ENCODE measurements at places on chromosomes 6 and 20. TPM values are rescaled to one million over a fixed set of nuclear protein-coding genes. Genes with fewer than 3 reads are reported as not detected.

CBFA2T2 gene
- total RNA-seq, result 25.4 TPM

- no peaks in the 10 kb centered on the region for H3K27me3 ChIP-seq
- H3K4me1 ChIP-seq, result peaks cover 9% of the 10 kb centered on the region
- no peak overlapping the region for H3K27ac ChIP-seq
- no peaks in the 10 kb centered on the region for H3K36me3 ChIP-seq
- no peak for DNase-seq
Observed at GRCh38 chr6:113696960-113697359, 160.2 kb upstream of the MARCKS start.

- DNase-seq, result no peak
- H3K27me3 ChIP-seq, result no peaks in the 10 kb centered on the region
- H3K4me1 ChIP-seq, result no peaks in the 10 kb centered on the region
- H3K4me3 ChIP-seq, result no peak overlapping the region
Observed at GRCh38 chr20:8790442-8791074, 278.3 kb upstream of the PLCB4 start.

GRCh38 chr6:134199848-134200606 is 117.9 kb downstream of the SGK1 start:
- H3K36me3 ChIP-seq, result no peaks in the 10 kb centered on the region
- no peak overlapping the region for H3K4me3 ChIP-seq
- H3K4me1 ChIP-seq, result peaks cover 4% of the 10 kb centered on the region
- no peak for DNase-seq

GRCh38 chr6:82144007-82144851 is 103.3 kb downstream of the IBTK start:
- no peak overlapping the region for H3K4me3 ChIP-seq
- DNase-seq, result no peak
- H3K27ac ChIP-seq, result no peak overlapping the region
- no peaks in the 10 kb centered on the region for H3K36me3 ChIP-seq

DNA sequence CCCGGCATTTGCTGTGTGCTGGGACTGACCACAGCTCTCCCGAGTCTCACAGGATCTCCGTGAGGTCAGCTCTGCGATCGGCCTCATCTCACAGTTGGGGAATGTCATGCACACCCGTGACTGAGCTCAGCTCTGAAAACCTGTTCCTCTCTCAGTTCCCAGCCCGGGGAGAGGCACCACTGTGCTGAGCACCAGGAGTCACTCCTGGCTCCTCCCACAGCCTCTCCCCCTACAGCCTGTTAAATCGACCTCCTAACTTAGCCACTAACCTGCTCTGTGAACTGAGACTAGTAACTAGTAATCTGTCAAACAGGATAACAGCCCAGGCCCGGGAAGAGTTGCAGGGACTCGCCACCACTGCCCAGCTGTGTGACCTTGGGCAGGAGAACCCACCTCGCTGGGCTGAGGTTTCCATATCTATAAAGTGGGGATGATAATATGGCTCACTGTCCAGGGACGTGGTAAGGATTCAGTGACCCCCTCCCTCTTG is 20.1 kb upstream of the NOL4L start:
- H3K36me3 ChIP-seq, result no peaks in the 10 kb centered on the region
- H3K4me1 ChIP-seq, result peaks cover 24% of the 10 kb centered on the region
- no peaks in the 10 kb centered on the region for H3K27me3 ChIP-seq
- no peak for DNase-seq
- no peak overlapping the region for H3K27ac ChIP-seq

- H3K36me3 ChIP-seq, result no peaks in the 10 kb centered on the region
- DNase-seq, result no peak
- H3K4me1 ChIP-seq, result no peaks in the 10 kb centered on the region
- H3K27ac ChIP-seq, result peak overlapping the region; percentile 81
- no peaks in the 10 kb centered on the region for H3K27me3 ChIP-seq
- H3K4me3 ChIP-seq, result no peak overlapping the region
Observed at GRCh38 chr6:150451807-150452427, 83.1 kb downstream of the IYD start.

CLIC1 gene
- total RNA-seq, result 384 TPM

- DNase-seq, result no peak
- no peak overlapping the region for H3K27ac ChIP-seq
- H3K4me1 ChIP-seq, result no peaks in the 10 kb centered on the region
Observed at GRCh38 chr6:75855052-75855451, 106.0 kb downstream of the MYO6 start.

RRAGD gene
- 23.1 TPM for total RNA-seq

DNA sequence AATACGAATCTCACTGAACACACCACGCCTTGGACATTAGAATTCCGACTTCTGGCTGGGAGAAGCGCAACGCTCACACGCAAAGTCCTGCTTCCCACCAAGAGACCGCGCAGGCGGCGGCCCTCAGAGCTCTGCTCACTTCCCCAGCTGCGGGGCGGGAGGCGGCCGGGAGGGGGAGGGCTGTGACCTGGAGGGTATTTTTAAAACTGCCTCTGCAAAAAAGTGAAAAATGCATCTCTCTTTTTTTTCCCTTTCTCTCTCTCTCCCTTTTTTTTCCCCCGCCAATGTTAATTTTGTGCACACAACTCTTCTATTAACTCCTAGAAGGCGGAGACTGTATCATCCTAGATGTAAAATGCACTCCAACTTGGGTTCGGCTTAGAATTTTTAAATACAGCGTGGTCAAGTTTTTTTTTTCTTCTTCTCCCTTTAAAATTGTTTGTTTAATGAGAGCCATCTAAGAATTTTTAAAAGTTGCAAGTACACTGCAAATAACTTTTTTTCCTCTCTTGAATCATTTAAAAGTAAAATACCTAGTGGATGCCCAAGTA is 66.4 kb downstream of the STX11 start:
- peaks cover 16% of the 10 kb centered on the region for H3K4me1 ChIP-seq
- H3K4me3 ChIP-seq, result peak overlapping the region; percentile 73
- peak overlapping the region; percentile 97 for H3K27ac ChIP-seq
- H3K27me3 ChIP-seq, result no peaks in the 10 kb centered on the region

MSH5 gene
- total RNA-seq, result 25.4 TPM

CRISP3 gene
- 1.0 TPM for total RNA-seq

DNA sequence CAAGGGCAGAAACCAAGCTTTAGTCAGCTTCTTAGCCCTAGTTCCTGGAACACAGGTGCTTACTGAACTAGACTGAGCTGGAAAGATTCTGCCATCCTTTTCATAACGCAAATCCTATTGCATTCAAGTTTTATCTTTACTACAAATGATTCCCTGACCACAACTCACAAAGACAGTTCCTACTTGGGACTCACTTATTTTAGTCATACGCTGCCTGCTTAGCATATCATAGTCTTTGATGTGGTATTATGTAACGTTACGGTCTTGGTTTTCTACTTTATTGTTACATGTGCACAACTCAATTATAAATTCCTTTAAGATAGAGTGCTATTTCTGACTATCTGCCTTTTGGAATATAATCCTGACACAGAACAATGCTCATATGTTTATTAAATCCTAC is 59.1 kb downstream of the BLOC1S5 start:
- no peak overlapping the region for H3K27ac ChIP-seq
- no peak for DNase-seq
- H3K27me3 ChIP-seq, result no peaks in the 10 kb centered on the region
- H3K4me1 ChIP-seq, result no peaks in the 10 kb centered on the region
- H3K4me3 ChIP-seq, result no peak overlapping the region

PI16 gene
- 1.6 TPM for total RNA-seq

DNA sequence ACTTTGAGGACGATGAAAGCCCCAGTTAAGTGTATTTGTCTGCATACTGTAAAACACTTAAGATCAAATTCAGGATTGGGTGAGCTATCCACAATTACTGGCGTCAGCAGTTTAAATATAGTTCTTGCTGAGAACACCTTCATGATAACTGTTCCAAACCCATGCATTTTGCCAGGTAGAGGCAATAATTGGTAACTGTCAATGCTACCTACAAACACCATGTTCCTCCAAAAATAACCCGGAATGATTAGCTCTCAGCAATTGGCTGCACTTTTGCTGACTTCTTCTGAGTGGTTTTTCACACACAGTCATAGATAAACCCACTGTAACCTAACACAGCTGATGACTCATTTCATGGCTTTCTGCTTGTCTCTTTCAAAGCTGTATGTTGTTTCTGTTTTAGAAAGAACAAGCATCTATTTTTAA is 1358.6 kb upstream of the GJE1 start:
- H3K27me3 ChIP-seq, result no peaks in the 10 kb centered on the region
- H3K27ac ChIP-seq, result no peak overlapping the region
- H3K4me3 ChIP-seq, result no peak overlapping the region
- DNase-seq, result no peak

DNA sequence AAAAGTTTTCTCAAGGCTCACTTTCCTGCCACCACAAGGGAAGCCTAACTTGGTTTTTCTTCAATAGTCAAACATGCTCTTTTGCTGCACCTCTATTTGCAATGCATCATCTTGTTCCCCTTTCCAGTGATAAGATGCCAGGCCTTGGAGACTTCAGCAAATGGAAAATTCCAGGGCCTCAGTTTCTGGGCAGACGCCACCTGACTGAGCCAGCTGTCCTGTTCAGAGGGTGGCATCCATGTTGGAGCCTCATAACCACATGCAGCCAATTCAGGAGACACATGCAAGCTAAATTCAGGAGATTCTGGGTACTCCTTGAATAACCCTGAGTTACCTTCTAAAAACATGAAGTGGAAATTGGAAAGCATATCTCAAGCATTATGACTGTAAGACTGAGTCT is 285.6 kb upstream of the RNF24 start:
- no peak for DNase-seq
- no peak overlapping the region for H3K4me3 ChIP-seq
- no peak overlapping the region for H3K27ac ChIP-seq
- H3K4me1 ChIP-seq, result no peaks in the 10 kb centered on the region

CLPSL2 gene
- total RNA-seq, result not detected

- DNase-seq, result no peak
- no peak overlapping the region for H3K4me3 ChIP-seq
- H3K36me3 ChIP-seq, result no peaks in the 10 kb centered on the region
- H3K27ac ChIP-seq, result no peak overlapping the region
- no peaks in the 10 kb centered on the region for H3K4me1 ChIP-seq
Observed at GRCh38 chr20:22577515-22578220, 6.7 kb downstream of the FOXA2 start.

DNA sequence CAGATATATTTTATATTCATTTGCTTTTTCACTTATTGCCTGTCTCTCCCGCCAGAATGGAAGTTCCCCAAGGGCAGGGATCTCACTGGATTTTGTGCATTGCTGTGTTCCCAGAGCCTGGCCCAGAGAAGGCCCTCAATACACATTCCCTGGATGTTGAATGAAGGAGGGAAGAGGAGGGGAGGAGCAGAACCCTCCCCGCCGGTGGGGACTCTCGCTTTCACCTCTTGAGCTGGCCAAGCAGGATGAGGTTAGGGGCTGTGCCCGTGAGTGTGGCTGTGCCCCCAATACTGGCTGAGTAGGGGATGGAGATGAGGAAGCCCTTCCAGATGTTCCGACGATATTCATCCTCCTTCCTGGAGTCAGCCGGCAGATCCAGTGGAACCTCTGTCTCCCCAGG is 45.5 kb upstream of the OCSTAMP start:
- no peaks in the 10 kb centered on the region for H3K4me1 ChIP-seq
- no peaks in the 10 kb centered on the region for H3K36me3 ChIP-seq
- no peaks in the 10 kb centered on the region for H3K27me3 ChIP-seq
- no peak overlapping the region for H3K4me3 ChIP-seq
- no peak overlapping the region for H3K27ac ChIP-seq

ISM1 gene
- total RNA-seq, result 12.9 TPM

GRCh38 chr6:7543789-7544424 is 2.4 kb downstream of the DSP start:
- peaks cover 11% of the 10 kb centered on the region for H3K4me1 ChIP-seq
- H3K36me3 ChIP-seq, result no peaks in the 10 kb centered on the region
- H3K27me3 ChIP-seq, result peaks cover 30% of the 10 kb centered on the region

RSPH9 gene
- 0.20 TPM for total RNA-seq

- DNase-seq, result no peak
- no peak overlapping the region for H3K4me3 ChIP-seq
- peaks cover 18% of the 10 kb centered on the region for H3K4me1 ChIP-seq
- H3K36me3 ChIP-seq, result no peaks in the 10 kb centered on the region
- no peaks in the 10 kb centered on the region for H3K27me3 ChIP-seq
- peak overlapping the region; percentile 81 for H3K27ac ChIP-seq
Observed at GRCh38 chr6:14094721-14095120, 22.9 kb upstream of the CD83 start.
